ENCODE measurements at places on chromosomes 5 and 9.

DNA sequence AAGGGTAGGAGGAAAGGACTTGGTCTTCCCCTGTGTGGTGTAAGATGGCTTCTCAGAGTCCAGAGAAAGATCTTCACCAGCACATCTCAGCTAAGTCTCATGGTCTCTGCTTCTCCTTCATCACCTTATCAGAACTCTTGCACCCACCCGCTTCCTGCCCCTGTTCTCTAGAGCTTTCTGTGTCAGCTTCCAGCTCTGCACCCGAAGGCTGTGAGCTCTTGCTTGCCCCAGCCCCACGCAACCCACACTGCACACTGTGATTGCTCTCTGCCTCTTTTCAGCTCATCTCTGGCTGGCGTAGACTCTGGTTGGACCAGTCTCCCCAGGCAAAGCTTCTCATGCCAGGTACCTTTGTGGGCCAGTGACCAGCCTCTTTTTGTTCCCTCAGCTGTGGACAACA, 93.2 kb upstream of the RAPGEF1 start:
- no peak for DNase-seq

DNA sequence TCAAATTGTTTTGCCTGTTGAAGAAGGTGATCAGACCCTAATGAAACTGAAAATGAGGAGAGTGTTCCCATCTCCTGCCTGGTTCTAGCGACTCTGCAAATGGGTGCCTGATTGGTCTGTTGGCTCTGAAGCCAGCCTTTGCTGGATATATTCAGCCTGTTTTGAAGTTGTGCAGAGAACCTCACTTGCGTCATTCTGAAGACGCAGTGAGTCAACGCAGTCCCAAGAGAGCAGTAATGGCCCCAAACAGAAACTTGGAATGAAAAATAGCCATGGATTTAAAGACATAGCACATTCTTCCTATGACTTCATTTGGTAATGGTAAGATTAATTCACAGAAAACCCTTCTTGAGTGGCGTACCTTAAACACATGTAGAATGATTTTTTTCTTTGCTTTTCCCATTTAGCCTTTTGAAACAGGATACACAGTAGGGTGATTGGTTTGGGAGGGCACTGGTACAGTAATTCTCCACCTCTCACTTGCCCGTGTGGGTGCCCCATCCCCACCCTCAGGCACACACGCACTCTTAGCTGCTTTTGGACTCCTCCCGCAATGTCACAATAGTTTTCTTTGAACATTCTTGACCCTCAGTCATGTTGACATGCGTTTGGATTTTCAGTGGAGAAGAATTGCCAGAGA, 54.1 kb upstream of the ABL1 start:
- DNase-seq, result no peak

- no peak for DNase-seq
Observed at GRCh38 chr5:106875591-106876297, 795.0 kb downstream of the EFNA5 start.

- DNase-seq, result no peak
Observed at GRCh38 chr5:94674490-94675382, 56.3 kb downstream of the SLF1 start.
